Erythroblast (primary cell): ENCODE measurements at places on chromosomes 1 and 21.

GRCh38 chr1:206935491-206936067 lies 10.7 kb downstream of the PIGR start:
- DNase-seq, result peak; percentile 80

DNA sequence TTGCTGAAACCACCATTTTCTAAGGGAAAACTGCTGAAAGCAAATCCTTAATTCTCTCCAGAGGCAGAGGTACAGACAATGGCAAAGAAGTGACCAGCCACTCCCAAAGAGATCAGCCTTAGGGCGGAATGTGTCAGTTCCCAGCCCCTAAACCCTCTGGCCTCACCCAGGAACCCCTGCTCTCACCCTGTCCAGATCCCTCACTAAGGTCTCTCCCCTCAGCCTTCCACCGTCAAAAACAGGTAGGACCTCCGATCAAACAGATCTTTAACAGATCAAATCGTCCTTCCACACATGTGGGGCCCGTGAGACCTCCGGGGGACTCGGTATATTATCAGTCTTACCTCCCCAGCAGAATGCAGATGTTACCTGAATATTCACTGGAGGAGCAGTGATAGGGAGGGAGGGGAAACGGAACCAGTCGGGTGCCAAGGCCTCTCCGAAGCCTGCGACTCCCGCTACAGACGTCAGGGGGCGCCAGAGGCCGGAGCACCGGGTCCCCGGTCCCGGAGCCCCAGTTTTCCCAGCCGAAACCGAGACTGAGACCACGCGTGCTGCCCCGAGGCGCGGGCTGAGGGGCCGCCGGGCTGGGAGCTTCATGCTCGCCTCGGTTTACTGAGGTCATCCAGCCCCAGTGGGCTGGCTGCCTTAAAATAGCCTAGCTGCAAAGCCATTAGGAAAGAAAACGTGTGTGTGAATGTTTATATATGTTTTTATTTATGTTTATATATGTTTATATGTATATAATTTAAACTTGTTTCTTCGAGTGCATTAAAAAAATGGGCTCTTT lies 23.6 kb downstream of the GPA33 start:
- DNase-seq, result peak; percentile 76

- no peak for DNase-seq
Observed at GRCh38 chr1:194309269-194309668, 1122.9 kb upstream of the B3GALT2 start.

- no peak for DNase-seq
Observed at GRCh38 chr1:150532860-150533259, 16.3 kb upstream of the ADAMTSL4 start.

- no peak for DNase-seq
Observed at GRCh38 chr1:12669529-12670068, 25.7 kb downstream of the AADACL4 start.

- DNase-seq, result no peak
Observed at GRCh38 chr1:175823406-175823805, 80.0 kb upstream of the TNR start.

- DNase-seq, result no peak
Observed at GRCh38 chr1:58849551-58849950, 65.7 kb upstream of the JUN start.

GRCh38 chr1:62436039-62436465 lies 797 bp upstream of the USP1 start:
- DNase-seq, result peak; percentile 100

DNA sequence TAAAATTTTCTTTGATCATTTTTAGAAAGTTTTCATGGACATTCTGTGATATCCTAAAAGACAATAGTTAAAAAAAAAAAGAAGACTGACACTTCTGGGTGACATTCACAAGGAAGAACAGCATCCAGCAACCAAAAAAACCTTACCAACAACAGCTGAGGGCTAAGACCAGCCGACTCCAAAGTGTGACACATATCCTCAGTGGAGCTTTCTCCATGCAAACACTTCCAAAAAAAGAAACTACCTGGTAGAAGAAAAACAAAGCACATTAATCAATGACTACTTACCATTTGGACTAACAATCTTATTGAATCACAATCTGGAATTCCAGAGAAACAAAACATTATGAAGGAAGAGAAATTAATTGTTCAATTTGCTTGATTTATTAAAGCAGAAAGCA lies 88.2 kb downstream of the IARS2 start:
- no peak for DNase-seq

DNA sequence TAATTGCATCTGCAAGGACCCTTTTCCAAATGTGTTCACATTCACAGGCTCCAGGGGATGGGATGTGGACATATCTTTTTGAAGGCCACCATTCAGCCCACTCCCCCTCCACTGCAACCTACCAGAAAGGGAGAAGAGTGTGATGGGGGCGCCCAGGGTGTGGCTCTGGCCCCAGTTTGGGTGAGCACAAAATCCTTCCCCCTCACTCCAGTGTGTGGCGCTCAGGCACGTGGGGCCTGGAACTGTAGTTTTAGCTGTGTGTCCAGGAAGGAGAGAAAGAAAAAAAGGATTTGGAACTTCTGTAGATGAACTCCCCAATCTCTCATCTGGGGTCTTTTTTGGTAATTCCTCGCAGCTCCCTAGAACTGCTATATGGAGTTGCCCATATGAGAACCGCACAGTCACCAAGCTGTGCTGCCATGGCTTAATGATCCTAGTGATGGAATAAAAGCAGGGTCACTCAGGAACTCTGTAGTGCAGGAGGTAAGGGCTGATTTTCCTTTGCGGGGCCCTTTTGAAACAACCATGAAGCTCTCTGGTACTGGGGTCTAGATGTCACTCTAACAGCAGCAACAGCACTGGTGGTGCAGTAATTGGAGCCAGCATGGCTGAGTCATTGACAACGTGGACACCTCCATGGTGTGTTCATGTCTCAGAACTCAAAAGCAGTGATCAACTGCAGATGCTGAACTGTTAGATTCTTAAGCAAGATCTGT lies 17.0 kb downstream of the AGT start:
- no peak for DNase-seq

GRCh38 chr1:180693564-180694244 lies 61.9 kb downstream of the XPR1 start:
- DNase-seq, result no peak

- no peak for DNase-seq
Observed at GRCh38 chr1:227343206-227343605, 24.9 kb upstream of the CDC42BPA start.

DNA sequence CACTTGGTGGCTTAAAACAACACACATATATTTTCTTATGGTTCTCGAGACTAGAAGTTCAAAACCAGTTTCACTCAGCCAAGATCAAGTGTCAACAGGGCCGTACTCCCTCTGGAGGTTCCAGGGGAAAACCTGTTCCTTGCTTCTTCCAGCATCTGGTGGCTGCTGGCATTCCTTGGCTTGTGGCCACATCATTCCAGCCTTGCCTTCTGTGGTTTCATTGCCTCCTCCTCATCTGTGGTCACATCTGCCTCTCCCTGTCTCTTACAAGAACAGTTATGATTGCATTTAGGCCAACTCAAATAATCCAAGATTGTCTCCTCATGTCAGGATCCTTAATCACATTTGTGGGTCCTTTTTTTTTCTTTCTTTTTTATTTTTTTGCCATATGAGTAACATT lies 240.7 kb upstream of the HOOK1 start:
- no peak for DNase-seq

GRCh38 chr1:67534627-67535065 lies 104.4 kb upstream of the SERBP1 start:
- DNase-seq, result no peak

- DNase-seq, result no peak
Observed at GRCh38 chr1:98989556-98989907, 15.1 kb downstream of the PLPPR5 start.

- peak; percentile 44 for DNase-seq
Observed at GRCh38 chr1:31927661-31927980, 10.5 kb downstream of the PTP4A2 start.

DNA sequence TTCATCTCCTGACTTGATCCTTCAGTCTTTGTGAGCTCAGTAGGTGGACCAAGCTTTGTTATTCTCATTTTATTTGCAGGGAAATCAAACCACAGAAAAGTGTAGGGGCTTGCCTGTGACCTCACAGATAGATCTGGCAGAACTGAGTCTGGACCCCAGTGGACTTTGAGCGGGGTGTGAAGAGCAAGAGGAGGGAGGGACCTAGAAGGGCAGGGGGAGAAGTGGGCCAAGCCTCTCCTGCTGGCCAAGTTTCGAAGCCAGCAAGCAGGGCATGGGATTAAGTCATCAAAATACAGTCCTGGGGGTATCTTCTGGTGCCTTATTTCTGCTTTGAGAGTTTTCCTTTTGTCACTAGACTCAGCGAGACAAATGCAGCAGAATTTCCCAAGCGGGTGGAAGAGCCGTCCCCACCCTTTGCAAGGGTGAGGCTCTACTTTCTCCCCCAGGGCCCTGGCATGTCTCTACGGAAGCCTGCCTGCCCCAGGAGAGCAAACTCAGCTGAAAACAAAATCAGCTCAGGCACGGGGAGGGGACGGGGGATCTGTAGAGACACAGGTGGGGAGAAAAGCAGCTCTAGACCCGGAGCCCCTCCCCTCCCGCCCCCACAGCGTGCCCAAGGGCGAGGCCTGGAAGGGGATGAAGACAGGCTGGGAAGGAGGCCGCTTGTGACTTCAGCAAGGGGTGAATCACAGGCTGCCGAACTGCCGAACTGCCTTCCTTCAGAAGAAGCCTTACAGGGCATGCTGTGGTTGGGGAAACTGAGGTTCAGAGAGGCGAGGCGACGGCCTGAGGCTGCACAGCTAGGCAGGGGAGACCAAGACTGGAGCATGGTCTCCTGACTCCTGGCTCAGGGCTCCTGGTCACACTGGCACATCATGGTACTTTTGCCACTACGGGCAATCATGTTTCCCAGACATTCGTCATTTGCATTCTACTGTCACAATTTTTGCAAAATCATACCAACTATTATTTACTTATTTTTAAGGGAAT lies 19.2 kb downstream of the PKP1 start:
- no peak for DNase-seq
